Stomach (tissue), 19 donors: ENCODE measurements at places on chromosomes 7 and 10.

DNA sequence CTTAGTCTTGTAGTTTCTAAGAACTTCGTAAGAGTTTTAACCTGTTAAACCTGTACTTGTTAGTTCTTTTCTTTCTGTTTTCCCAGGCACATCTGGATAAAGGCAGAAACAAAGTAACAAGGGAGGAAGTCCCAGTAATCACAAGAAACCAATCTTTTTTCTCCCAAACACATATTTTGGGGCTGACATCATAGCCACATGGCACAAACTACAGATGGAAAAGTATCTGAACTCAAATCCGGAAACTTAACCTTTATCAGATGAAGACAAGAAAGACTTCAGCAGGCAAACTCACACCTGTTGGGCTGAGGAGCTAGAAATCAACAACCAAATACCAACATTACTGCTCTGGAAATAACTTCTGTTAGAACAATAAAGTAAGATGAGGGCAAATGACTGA lies 67.1 kb downstream of the CUBN start:
- no peak for DNase-seq

DNA sequence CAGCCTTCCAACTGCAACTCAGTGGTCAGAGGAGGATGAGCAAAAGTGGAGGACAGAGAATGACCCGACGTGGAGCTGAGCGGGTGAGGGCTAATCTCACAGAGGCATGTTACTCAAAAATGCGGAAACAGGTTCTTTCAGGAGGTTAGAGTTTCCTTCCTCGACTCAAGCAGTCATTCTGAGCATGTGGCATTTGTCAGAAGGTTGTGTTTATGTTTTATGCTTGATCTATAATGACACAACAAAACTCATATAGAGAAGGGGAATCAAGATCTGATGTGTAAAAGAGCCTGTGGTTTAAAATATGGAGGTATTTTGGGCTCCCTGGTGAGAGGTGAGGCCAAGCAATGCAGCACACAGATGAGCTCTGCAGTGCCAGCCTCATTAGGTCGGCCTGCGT lies 311.4 kb downstream of the ADARB2 start:
- no peak for DNase-seq

GRCh38 chr7:7913504-7913903 lies 55.1 kb upstream of the GLCCI1 start:
- DNase-seq, result no peak

- no peak for DNase-seq
Observed at GRCh38 chr10:5575482-5576153, 50.9 kb downstream of the CALML3 start.

DNA sequence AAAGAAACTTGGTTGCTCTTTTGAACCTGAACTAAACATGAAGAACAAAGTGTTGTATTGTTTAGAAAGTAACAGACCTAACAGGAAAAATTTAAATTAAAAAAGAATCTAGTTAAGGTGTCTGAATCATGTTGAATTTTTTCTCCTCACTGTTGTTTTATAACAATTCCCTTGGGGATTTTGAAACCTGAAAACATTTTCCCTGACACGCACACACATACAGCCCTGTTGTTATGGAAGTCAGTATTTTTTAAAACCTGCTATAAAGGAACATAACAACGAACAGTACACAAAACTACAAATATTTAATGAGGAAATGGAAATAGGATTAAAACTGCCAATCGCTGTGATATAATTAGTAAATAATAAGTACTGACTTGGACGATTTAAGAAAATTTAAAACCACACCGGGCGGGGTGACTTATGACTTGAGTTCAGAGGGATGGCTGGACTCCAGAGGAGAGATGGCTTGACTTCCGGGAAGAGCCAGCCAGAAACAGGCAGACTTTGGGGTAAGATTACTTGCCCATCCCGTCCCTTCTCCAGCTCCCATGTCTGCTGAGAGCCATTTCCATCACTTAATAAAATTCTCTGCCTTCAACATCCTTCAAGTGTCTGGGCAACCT lies 16.2 kb upstream of the SPOCK2 start:
- no peak for DNase-seq

DNA sequence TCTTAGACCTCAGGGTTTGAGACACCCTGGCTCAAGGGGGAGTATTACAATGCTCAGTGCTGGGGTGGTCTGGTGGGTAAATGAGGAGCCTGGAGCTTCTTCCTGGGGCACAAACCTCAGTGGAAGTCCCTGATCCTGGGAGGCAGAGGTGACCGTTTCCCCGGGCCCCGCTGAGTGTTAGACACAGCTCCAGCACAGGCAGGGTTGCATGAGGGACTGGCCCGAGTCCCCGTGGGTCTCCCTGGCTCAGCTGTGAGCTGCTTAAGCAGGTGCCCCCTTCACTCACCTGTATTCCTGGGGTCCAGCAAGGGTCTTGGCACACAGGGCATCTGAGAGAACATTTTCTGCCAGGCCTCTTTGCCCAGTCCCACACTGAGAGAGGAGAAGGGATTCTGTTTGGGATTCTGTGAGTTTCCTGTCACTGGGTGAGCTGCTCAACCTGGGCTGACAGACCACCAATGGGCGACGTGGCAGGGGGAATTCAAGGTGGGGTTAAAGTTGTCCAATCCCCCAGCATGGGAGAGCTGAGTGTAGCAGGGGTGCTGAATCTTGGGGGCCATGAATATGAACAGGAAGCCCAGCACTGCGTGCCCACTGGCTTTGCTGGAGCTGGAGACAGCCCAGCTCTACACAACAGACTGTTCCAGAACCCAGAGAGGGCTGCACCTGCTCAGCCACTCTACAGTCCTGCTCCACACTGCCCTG lies 29.9 kb downstream of the DDIT4 start:
- DNase-seq, result no peak

- DNase-seq, result no peak
Observed at GRCh38 chr7:47505312-47506007, 76.5 kb downstream of the TNS3 start.

- no peak for DNase-seq
Observed at GRCh38 chr7:105650382-105650970, 69.2 kb upstream of the EFCAB10 start.

DNA sequence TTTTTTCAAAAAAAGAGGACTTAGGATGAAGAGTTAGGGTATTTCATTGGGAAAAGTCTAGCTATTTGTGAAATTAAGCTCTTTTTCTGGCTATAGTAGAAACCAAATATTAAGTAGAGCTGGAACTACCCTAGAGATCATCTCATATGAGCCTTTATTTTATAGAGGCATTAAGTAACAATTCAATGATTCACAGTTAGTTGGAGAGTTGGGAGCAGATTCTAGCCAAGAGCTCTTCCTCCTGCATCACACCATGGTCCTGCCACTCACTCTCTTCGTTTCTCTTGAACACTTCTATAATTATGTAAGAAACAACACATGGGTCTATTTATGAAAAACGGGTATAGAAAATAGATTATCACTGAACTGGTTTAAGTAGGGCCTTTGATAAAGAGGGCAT lies 76.1 kb upstream of the ANK3 start:
- DNase-seq, result no peak

DNA sequence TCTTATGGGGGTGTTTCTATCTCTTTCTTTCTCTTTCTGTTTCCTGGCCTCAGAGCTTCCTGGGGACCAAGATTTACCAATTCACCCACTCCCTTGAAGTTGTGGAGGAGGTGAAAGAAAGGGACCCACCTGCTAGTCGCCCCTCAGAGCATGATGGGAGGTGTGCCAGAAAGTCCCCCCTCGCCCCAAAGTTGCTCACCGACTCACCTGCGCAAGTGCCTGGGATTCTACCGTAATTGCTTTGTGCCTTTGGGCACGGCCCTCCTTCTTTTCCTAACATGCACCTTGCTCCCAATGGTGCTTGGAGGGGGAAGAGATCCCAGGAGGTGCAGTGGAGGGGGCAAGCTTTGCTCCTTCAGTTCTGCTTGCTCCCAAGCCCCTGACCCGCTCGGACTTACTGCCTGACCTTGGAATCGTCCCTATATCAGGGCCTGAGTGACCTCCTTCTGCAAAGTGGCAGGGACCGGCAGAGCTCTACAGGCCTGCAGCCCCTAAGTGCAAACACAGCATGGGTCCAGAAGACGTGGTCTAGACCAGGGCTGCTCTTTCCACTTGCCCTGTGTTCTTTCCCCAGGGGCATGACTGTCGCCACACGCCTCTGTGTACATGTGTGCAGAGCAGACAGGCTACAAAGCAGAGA lies 12.2 kb downstream of the AQP1 start:
- DNase-seq, result no peak

GRCh38 chr10:128512767-128513166 lies 386.5 kb upstream of the MKI67 start:
- no peak for DNase-seq

GRCh38 chr10:131073469-131074035 lies 238.0 kb downstream of the TCERG1L start:
- DNase-seq, result peak; percentile 32

- no peak for DNase-seq
Observed at GRCh38 chr10:112006831-112007230, 176.7 kb downstream of the GPAM start.
